RPMI7951 (cell line): ENCODE measurements at places on chromosomes 2 and 18. TPM values are rescaled to one million over a fixed set of nuclear protein-coding genes. Genes with fewer than 3 reads are reported as not detected.

KANSL1L gene
- total RNA-seq = 19.2 and 25.3 TPM in 2 replicates

GPR35 gene
- total RNA-seq = 0.10 and 0.12 TPM in 2 replicates

MITD1 gene
- total RNA-seq = 71.5 and 77.4 TPM in 2 replicates

CELF4 gene
- total RNA-seq = not detected in 2 replicates

PARD3B gene
- total RNA-seq = 0.96 and 1.4 TPM in 2 replicates

GRCh38 chr2:68151037-68151436, 6.7 kb upstream of the PNO1 start:
- DNase-seq = no peak

- peak; percentile 88 for DNase-seq
Measured at GRCh38 chr18:45106331-45106774, 425.7 kb downstream of the SETBP1 start.

DNA sequence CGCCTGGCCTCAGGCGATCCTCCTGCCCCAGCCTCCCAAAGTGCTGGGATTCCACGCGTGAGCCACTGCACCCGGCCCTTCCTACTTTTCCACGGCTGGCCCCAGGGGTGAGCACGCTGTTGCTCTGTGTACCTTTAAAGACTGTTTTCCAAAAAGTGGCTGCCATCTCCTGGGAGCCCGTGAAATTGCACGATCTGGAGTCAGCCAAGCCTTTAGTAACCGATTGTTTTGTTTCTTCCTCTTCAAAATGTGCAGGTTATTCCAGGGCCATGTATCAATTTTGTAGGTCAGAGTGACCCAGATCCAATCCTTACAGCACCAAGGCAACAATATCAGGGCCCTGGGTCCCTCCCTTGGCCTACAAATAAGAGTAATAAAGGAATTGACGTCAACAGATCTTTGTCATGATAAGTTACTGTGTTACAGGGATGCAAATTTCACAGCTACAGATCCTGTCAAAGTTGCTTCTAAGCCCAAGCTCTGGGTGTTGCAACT, 135.6 kb upstream of the ZNF236 start:
- peak; percentile 46 for DNase-seq

DNA sequence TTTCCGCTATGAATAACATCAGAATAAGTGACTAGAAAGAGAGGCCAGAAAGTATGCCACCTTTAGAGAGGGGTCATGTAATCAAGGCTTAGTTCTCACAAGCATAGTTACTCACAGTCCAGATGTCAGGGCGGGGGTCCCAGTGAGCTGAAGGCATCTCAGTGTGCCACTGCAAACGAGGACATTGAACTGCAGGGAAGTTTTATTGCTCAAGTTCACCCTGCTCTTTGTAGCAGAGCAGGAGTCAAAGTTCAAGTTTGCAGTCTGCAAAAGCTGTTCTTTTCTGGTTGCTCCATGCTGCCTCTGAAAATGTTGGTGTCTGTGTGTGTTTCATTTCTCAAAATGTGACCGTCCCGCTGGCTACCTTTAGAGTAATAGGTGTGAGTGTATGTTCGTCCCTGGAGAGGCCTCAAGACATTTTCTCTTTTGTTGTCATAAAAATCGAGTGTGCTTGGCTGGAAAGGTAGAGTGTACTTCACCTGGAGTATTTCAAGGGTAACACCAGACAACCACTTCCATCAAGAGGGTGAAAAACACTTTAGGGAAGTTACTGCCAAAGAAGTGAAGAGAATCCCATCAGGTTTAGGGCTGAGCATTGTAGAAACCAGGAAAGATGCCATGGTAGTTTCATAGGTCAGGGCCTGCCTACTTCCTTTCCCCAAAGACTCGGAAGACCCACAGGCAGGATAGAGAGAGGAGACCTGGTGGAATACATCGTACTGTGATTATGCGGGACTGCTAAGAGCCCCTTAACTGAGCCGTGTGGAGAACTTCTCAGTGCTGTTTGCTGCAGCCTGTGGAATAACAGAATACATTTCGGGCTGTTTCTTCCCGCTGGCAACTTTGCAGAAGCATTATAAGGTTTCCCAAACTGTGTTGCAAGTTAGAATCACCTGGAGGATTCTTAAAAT, 89.9 kb downstream of the LYPD6 start:
- DNase-seq = no peak

- DNase-seq = peak; percentile 50
Measured at GRCh38 chr18:77478646-77479442, 229.2 kb downstream of the GALR1 start.

DNA sequence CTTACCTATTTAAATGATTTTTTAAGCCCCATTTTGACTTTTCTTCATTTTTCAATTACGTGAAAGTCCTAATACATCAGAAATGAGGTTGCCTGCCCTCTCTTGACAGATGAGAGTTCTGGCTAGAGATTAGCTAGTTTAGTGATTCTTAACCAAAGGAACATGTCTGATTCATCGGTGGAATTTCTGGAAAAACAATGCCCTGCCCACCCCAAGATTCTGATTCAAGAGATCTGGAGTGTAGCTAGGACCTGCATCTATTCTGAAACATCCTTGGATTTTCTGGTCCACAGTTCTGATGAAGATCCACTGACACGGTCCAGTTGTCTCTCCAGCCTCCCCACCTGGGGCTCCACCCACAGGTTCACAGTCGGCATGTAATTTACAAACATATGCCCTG, 111.2 kb downstream of the KLF7 start:
- DNase-seq = no peak

- no peak for DNase-seq
Measured at GRCh38 chr2:3476985-3477327, 42.4 kb downstream of the ADI1 start.

- no peak for DNase-seq
Measured at GRCh38 chr2:131037398-131038257, 55.6 kb downstream of the FAM168B start.

DNA sequence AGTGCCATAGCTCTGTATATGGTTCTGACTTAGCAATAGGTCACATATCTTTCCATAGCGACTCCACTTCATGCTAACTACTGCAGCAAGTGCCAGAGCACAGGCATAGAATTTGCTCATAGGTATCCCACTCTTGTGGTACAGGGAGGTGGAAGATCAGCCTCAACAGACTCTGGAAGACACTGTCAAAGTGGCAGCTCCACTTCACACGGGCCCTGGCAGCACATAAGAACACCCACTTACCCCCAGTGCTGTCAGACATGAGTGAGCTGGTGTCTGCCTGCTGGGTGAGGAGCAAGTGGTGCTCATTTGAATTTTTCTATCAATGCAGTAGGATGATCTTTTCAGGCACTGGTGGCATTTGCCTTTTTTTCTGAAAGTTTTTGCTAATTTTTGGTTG, 48.6 kb downstream of the BCL2L11 start:
- no peak for DNase-seq

- DNase-seq = no peak
Measured at GRCh38 chr2:97900806-97901205, 94.9 kb downstream of the TMEM131 start.

DNA sequence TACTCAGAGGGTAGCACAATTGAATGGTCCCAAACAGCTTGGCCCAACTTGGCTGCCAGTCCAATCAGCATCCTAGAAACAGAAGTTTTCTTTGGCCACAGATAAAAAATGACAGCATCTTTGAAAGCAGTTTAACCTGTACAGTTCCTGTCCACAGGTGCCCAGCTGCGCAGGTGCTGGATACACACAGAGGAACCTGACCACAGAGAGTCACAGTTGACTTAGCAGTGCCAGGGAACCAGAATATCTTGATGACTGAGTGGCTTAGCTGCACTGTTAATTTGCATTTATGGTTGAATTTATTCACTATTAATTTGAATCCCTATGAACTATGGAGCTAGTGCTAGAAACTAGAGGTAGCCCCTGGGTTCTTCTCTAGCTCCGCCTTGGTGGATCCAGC, 93.7 kb downstream of the TPGS2 start:
- DNase-seq = no peak
